ENCODE measurements at places on chromosomes 11 and 22. TPM values are rescaled to one million over a fixed set of nuclear protein-coding genes. Genes with fewer than 3 reads are reported as not detected.
A peak's percentile ranks its signal among the peaks of the same experiment; 100 is the strongest.

- H3K4me3 ChIP-seq: no peak overlapping the region
- no peaks in the 10 kb centered on the region for H3K27me3 ChIP-seq
- H3K36me3 ChIP-seq: no peaks in the 10 kb centered on the region
These were observed 37.3 kb downstream of the ABCC8 start for GRCh38 chr11:17439316-17439782.

- H3K4me1 ChIP-seq: peaks cover 39% of the 10 kb centered on the region
- no peaks in the 10 kb centered on the region for H3K27me3 ChIP-seq
- peaks cover 21% of the 10 kb centered on the region for H3K36me3 ChIP-seq
- H3K27ac ChIP-seq: no peak overlapping the region
- DNase-seq: no peak
These were observed 2.3 kb upstream of the ANKRD13D start for GRCh38 chr11:67286621-67287333.

DNA sequence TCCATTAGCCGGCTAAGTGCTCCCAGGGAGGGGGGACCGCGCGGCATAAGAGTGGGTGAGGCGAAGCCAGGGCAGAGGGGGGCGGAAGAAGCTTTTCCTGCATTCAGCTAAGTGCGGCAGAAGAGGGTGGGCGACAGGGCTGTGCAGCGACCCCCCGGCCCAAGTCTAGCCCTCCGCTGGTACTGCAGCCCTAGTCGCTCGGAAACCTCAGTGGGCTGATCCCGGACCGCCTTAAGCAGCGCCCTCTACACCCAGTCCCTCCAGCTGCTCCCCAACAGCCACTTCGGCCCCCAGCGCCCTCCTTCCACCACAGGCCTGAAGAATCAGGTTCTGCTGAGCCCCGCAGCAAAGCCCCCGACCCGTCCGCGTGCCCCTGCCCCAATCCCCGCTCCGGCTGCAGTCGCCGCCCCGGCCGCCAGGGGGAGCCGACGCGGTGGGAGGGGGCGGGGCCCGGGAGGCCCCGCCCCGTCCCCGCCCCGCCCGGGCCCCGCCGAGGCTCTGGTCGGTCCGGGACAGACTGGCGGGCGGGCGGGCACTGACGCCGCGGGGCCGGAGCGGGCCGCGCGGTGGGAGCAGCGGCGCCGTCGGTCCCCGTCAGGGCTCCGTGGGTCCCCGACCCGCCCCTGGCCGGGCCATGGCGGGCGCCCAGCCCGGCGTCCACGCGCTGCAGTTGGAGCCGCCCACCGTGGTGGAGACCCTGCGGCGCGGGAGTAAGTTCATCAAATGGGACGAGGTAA is at the start of gene PLCB3:
Gene PLCB3 (plus strand): TSS at position 515 of the 737 bp plus-strand sequence. CDS start 120 bp downstream, at position 635.
- H3K4me1 ChIP-seq: peaks cover 35% of the 10 kb centered on the region
- DNase-seq: peak; percentile 54
- H3K27me3 ChIP-seq: no peaks in the 10 kb centered on the region
- no peaks in the 10 kb centered on the region for H3K36me3 ChIP-seq
- H3K27ac ChIP-seq: no peak within 1 kb of the TSS
- H3K4me3 ChIP-seq: peak within 1 kb of the TSS; percentile 62

DNA sequence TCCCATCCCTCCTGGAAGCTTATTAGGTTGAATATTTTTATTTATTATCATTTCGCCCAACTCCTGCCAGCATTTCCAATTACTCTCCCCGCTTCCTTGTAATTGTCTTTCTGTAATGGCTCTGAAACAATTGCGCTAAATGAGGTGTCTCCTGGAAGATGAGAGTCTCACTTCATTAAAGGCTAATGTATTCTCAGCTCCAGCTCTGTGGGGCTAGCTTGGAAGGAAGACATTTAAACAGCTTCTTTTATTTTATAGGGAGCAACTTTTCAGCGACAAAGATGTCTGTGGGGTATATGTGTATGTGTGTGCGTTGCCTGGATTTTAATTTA is 86.6 kb downstream of the PKNOX2 start:
- no peak overlapping the region for H3K27ac ChIP-seq
- H3K36me3 ChIP-seq: no peaks in the 10 kb centered on the region
- H3K27me3 ChIP-seq: no peaks in the 10 kb centered on the region
- H3K4me3 ChIP-seq: no peak overlapping the region
- no peaks in the 10 kb centered on the region for H3K4me1 ChIP-seq
- DNase-seq: no peak

DNA sequence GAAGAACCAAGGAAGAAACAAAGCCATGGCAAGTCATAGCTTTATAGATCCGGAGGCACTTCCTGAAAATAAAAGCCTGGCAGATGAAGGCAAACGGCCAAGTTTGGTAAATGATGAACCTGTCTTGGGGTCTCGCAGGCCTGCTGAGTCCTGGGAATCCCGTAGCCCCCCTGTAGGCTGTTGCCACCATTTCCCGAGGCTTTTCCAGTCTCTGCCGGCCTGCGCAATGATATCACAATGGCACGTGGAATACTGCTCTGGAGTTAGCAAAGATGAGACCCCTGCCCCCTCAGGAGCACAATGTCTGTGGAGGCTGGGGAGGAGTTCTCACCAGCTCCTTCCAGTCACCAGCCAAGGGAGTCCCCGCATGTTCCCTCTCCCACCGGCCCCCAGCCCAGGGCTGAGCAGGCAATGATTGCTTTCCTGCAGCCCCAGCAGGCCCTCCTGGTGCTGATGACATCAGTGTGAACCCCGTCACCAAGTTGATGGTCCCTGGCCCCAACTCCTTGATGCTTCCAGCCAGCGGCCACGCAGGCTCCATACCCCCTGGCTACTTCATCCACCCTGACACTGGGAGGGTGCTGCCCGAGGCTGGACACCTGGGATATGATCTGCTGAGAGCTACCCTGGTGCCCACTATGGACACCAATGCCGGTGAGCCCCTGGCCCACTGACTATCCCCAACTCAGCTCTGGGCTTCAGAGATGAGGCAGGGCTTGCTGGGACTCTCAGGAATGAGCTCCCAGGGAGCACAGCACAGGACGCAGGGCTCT is 55.9 kb downstream of the BTG4 start:
- H3K4me3 ChIP-seq: no peak overlapping the region
- H3K27me3 ChIP-seq: no peaks in the 10 kb centered on the region
- H3K36me3 ChIP-seq: no peaks in the 10 kb centered on the region
- no peak overlapping the region for H3K27ac ChIP-seq
- no peaks in the 10 kb centered on the region for H3K4me1 ChIP-seq

- no peak overlapping the region for H3K27ac ChIP-seq
- no peak overlapping the region for H3K4me3 ChIP-seq
- H3K27me3 ChIP-seq: no peaks in the 10 kb centered on the region
- no peaks in the 10 kb centered on the region for H3K4me1 ChIP-seq
These were observed 12.5 kb upstream of the CCDC117 start for GRCh38 chr22:28759861-28760560.

- H3K36me3 ChIP-seq: no peaks in the 10 kb centered on the region
- no peaks in the 10 kb centered on the region for H3K4me1 ChIP-seq
- H3K27me3 ChIP-seq: no peaks in the 10 kb centered on the region
These were observed 82.4 kb upstream of the CD44 start for GRCh38 chr11:35056391-35057093.

- H3K36me3 ChIP-seq: peaks cover 16% of the 10 kb centered on the region
- H3K27ac ChIP-seq: no peak overlapping the region
- H3K4me1 ChIP-seq: no peaks in the 10 kb centered on the region
- no peak overlapping the region for H3K4me3 ChIP-seq
These were observed 47.2 kb downstream of the POLD3 start for GRCh38 chr11:74639533-74639932.

DNA sequence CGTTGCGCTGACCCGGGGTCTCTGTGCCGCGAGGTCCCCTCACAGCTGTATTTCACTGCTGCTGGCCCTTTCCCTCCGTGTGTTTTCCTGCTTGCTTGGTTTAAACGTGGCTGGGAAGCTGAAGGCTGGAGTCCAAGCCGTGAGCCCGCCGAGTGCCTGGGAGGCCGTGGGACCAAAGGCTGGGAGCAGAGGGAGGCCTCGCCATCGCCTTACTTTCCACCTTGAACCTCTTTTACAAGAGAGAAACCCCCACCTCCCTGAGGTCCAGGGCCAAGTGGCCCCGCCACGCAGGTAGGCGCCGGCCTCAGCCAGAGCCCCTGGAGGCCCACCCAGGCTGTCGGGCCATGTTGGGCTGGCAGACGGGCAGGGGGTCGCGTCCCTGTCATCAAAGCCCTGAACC is 411.6 kb downstream of the TBC1D22A start:
- DNase-seq: no peak
- no peaks in the 10 kb centered on the region for H3K27me3 ChIP-seq
- no peak overlapping the region for H3K27ac ChIP-seq
- no peaks in the 10 kb centered on the region for H3K36me3 ChIP-seq
- no peak overlapping the region for H3K4me3 ChIP-seq

GRCh38 chr11:462107-462890 is 12.2 kb downstream of the PTDSS2 start:
- no peaks in the 10 kb centered on the region for H3K27me3 ChIP-seq
- H3K4me1 ChIP-seq: no peaks in the 10 kb centered on the region
- H3K4me3 ChIP-seq: no peak overlapping the region
- DNase-seq: no peak

DNA sequence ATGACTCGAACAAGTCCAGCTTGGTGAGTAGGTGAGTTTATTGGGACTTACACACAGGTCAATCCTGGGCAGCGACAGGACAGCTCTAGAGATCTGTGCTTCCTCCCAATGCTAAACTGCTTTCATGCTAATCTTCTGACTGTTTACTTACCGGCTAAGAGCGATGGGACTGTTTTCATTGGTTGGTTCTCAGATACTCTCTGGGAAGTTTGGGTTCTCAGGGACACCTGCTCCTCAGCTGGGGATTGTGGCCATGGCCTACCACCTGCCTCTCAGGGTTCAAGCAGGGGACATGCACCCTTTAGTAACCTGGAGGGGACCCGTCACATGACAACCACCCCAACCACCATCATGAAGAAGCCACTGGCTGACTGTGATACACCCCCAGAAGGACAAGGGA is 13.1 kb downstream of the APOL2 start:
- H3K4me1 ChIP-seq: no peaks in the 10 kb centered on the region
- H3K27ac ChIP-seq: no peak overlapping the region
- peaks cover 10% of the 10 kb centered on the region for H3K36me3 ChIP-seq
- H3K27me3 ChIP-seq: no peaks in the 10 kb centered on the region
- H3K4me3 ChIP-seq: no peak overlapping the region

- H3K27me3 ChIP-seq: no peaks in the 10 kb centered on the region
- no peaks in the 10 kb centered on the region for H3K36me3 ChIP-seq
- peak overlapping the region; percentile 81 for H3K27ac ChIP-seq
- peaks cover 57% of the 10 kb centered on the region for H3K4me1 ChIP-seq
These were observed 1.3 kb upstream of the ESAM start for GRCh38 chr11:124763156-124763947.

DNA sequence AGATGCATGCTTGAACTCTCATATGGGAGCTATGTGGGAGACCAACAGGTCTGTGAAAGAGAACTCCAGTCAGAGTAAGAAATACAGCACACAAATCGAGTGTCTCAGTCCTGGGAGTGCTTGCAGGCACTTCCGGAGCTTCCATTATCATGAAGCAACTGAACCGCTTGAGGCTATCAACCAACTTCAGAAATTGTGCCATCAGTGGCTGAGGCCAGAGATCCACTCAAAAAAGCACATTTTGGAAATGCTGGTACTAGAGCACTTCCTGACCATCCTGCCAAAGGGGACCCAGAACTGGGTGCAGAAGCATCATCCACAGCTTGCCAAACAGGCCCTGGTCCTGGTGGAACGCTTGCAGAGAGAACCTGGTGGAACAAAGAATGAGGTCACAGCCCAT is 33.4 kb downstream of the GAB2 start:
- no peak for DNase-seq
- no peaks in the 10 kb centered on the region for H3K4me1 ChIP-seq
- H3K36me3 ChIP-seq: no peaks in the 10 kb centered on the region
- no peak overlapping the region for H3K4me3 ChIP-seq

DNA sequence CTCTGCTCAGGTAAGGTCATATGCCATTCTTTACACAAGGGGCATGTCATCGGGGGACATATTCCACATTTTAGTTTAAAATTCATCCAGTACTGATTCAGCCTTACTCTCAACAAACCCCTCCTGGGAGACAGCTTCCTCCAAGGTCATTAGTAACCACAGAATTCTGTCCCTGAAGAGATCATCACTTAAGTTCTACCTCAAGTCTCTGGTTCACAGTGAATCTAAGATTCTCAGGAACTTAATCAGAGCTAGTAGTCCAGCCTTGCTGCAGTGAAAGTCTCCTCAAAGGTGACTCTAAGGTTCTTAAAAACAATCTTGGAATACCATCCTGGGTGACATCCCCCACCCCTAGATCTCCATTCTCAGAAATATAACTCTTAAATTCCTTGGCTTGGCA is 18.9 kb upstream of the GDPD4 start:
- peaks cover 7% of the 10 kb centered on the region for H3K4me1 ChIP-seq
- H3K27me3 ChIP-seq: no peaks in the 10 kb centered on the region
- no peak overlapping the region for H3K27ac ChIP-seq
- DNase-seq: no peak

DNA sequence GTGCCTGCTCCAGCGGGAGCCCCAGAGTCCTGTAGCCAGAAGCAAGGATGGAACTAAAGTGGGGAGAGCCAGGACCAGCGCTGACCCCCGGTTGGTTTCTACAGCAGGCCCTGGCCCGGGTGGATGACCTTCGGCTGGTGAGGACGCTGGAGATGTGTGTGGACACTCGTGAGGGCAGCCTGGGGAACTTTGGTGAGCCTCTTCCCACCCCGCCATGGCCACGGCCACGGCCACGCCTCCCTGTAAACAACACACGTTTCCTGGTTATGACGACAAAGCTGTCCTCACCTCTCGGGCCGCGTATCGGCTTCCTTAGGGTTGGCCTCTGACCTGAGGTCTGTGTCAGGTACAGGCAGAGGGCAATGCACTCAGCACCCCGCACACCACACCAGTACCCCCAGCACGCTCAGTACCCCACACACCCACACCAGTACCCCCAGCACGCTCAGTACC is 4.1 kb downstream of the LRRC56 start:
- no peak for DNase-seq
- no peak overlapping the region for H3K27ac ChIP-seq
- peaks cover 19% of the 10 kb centered on the region for H3K4me1 ChIP-seq
- H3K36me3 ChIP-seq: no peaks in the 10 kb centered on the region
- H3K4me3 ChIP-seq: no peak overlapping the region
- no peaks in the 10 kb centered on the region for H3K27me3 ChIP-seq

DNA sequence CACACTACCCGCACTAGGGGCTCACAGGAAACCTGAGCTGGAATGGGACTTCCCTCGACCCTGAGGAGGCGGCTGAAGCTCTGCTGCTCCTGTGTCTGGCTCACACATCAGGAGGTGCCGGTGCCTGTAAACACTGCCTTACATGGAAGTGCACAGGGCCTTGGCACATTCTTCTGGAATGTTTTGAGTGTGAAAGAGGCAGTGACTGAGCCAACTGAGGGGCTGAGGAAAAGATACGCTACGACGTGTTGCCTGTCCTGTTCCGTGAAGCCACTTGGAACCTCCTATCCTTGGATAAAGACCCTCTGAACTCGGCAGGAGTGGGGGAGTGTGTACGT is 10.5 kb downstream of the TXN2 start:
- no peak overlapping the region for H3K27ac ChIP-seq
- no peak for DNase-seq
- H3K36me3 ChIP-seq: no peaks in the 10 kb centered on the region
- no peaks in the 10 kb centered on the region for H3K27me3 ChIP-seq
- peaks cover 21% of the 10 kb centered on the region for H3K4me1 ChIP-seq
- H3K4me3 ChIP-seq: no peak overlapping the region

The GLYAT gene
- total RNA-seq: not detected

The ACR gene
- total RNA-seq: not detected

The NAALAD2 gene
- not detected for total RNA-seq

The RAG2 gene
- total RNA-seq: not detected

The SOX6 gene
- total RNA-seq: 21.4 TPM

The GRAMD1B gene
- 0.66 TPM for total RNA-seq

The CHID1 gene
- 81.4 TPM for total RNA-seq

The PAX6 gene
- 10.2 TPM for total RNA-seq

The HEPHL1 gene
- total RNA-seq: not detected

The CSNK2A3 gene
- total RNA-seq: 0.78 TPM

The NRGN gene
- total RNA-seq: not detected

The OR5F1 gene
- not detected for total RNA-seq

The CCDC89 gene
- not detected for total RNA-seq

The ASCL2 gene
- total RNA-seq: 3.0 TPM

Measured in body of pancreas (tissue), 4 donors.